ENCODE measurements at places on chromosomes 1 and 21. TPM values are rescaled to one million over a fixed set of nuclear protein-coding genes. Genes with fewer than 3 reads are reported as not detected.

ZMYND12 gene
- 0.88 TPM for polyA plus RNA-seq

CDCA8 gene
- polyA plus RNA-seq = 5.5 TPM

- DNase-seq = no peak
These were observed 32.2 kb downstream of the PSEN2 start for GRCh38 chr1:226902601-226903000.

DNA sequence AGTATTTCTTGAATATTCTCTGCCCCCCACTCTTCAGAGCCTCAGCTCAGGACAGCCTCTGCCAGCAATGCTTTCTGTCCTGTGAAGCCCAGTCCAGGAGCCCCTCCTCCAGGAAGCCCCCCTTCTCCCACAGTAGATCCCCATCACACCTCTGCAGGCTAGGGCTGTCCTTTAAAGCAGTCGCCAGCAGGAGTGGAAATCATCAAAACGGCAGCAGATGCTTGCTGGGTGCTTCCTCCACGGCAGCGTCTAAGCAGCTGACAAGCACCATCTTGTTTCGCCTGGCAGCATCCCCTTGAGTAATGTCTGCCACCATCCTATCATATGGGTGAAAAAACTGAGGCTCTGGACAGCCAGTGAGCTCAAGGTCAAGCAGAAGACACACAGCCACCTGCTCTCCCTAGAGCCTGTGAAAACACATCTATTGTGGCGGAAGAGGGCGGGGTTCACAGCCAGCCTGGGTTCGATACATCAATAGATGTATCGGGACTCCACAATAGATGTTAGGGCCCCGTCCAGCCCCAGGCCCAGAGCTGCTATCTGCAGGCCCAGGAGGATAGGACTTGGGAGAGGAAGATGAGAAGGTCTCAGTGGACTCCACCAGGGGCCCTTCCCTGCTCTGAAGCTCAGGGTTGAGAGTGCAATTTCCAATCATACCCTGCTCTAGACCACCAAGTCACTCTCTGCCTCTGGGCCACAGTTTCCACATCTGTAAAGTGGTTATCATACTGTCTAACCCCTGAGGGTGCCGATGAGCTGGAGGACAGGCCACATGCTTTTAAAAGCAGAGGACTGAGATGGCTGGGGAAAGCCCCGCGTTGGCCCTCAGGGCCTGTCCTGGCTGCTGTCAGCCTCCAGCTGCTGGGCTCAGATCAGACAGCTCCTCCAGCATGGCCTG, 17.5 kb downstream of the RUNX3 start:
- no peak for DNase-seq

ATP6V1G3 gene
- polyA plus RNA-seq = not detected

DNA sequence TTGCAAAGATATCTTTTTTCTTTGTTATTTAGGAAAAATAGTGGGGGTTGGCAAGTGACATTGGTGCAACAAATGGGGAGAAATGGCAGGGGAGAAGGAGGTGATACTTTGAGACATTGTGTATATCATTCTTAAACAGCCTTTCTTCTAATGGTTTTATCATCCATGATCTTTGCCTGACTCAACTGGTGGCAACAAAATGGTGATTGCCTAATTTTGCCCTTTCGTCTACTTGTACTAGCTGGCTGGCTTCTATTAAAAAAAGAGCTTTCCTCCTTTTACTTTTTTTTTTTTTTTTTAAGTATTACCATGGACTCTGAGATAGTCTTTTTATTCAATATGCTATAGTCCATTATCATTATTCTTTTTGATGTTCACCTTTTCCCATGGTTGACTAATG, 27.7 kb downstream of the DESI2 start:
- no peak for DNase-seq

IRF2BP2 gene
- 51.5 TPM for polyA plus RNA-seq

BEND5 gene
- polyA plus RNA-seq = 2.0 TPM

POU3F1 gene
- polyA plus RNA-seq = 0.20 TPM

DNA sequence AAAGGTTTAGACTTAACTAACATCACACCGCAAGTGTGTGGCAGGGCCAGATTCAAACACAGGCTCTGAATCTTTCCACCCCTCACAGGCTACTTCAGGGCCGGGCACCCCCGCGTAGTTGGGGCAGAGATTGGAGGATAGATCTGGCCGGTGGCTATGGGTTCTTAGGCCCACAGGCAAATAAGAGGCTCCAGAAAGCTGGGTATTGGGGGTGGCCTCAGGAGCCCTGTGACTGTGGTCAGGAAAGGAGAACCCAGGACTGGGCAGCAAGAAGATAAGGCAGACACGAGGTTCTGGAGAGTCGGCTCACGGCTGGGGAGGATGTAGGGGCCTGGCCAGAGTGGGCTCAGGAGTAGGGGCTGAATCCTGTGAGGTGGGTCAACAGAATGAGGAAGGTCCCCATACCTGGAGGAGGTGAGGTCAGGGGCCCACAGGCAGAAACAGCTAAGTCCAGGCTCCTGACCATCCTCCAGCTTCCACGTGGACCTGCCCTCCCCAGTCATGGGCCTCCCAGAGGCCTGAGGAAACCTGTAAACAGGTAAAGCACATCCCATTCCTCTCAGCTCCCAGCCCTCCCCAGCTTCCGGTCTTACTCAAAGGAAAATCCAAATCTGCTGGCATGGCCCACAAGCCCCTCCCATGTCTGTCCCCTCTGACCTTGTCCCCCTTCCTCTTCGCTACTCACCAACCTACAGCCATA, 306.2 kb downstream of the MATN1 start:
- peak; percentile 17 for DNase-seq

Measured in stomach (tissue), 19 donors.